ENCODE measurements at places on chromosomes 6 and 20.

- no peak for DNase-seq
Observed at GRCh38 chr6:88529726-88530125, 363.6 kb upstream of the CNR1 start.

DNA sequence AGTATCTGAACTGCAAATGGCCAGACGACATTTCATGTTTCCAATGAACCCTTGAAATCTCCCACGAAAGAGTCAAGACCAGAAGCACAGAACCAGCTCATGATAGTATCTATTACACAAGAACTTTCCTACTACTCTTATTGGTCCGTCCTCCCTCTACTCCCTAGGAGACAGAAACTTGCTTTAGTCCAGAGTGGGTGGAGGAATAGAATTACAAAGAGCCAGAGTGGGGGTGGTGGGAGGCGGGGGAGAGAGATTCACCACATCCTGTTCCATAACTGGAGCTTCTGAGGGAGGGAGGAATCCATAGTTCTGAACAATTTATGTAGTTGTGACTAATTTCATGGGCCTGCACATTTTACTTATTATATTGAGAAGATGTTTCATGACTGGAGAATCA lies 18.5 kb upstream of the WFDC10A start:
- peak; percentile 60 for DNase-seq

DNA sequence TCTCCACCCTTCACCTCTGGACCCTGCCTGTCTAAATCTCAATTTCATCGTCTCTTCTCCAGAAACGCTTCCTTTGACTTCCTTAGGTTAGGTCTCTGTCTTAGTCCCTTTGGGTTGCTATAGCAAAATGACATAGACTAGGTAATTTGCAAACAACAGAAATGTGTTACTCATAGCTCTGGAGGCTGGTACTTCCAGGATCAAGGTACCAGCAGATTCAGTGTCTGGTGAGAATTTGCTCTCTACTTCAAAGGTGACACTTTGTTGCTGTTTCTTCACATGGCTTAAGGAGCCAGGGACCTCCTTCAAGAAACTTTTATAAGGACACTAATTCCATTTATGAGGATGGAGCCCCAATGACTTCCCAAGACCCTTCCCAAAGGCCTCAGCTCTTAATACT lies 145.1 kb upstream of the IMPG1 start:
- DNase-seq, result no peak

DNA sequence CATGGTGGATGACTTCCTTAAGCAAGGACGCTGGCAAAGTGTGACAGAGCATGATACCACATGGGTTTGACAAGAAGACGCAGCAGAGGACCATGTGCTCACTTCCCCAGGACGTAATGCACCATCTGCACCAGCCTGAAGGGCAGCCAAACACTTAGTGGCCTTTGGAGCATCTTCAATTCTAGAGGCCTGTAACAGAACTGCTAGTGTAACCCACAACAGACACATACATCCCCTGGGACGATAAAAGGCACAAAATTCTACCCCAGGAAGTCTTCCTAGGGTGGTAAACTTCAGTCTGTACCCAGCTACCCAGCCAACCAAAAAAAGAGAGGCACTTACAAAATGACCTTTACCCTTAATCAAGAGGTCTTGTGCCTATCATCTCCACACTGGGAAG lies 9.2 kb upstream of the CPNE1 start:
- DNase-seq, result no peak

DNA sequence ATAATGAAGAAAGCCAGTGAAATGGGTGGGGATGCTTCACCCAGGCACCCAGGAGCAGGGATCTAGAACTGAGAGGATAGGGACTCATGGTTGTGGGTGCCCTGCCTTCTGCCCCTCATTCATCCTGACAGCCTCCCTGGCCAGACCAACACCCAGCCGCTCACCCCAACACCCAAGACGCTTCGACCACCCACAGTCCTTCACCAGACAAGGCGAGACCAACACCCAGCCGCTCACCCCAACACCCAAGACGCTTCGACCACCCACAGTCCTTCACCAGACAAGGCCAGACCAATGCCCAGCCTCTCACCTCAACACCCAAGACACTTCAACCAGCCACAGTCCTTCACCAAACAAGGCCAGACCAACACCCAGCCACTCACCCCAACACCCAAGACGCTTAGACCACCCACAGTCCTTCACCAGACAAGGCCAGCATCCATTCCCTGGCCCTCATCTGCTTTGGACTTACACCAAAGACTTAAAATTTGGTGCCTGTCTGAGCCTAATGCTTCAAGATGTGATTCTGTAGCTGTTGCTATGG lies 131.5 kb downstream of the ANKRD60 start:
- no peak for DNase-seq

- no peak for DNase-seq
Observed at GRCh38 chr6:50030777-50031562, 9.2 kb upstream of the DEFB110 start.

DNA sequence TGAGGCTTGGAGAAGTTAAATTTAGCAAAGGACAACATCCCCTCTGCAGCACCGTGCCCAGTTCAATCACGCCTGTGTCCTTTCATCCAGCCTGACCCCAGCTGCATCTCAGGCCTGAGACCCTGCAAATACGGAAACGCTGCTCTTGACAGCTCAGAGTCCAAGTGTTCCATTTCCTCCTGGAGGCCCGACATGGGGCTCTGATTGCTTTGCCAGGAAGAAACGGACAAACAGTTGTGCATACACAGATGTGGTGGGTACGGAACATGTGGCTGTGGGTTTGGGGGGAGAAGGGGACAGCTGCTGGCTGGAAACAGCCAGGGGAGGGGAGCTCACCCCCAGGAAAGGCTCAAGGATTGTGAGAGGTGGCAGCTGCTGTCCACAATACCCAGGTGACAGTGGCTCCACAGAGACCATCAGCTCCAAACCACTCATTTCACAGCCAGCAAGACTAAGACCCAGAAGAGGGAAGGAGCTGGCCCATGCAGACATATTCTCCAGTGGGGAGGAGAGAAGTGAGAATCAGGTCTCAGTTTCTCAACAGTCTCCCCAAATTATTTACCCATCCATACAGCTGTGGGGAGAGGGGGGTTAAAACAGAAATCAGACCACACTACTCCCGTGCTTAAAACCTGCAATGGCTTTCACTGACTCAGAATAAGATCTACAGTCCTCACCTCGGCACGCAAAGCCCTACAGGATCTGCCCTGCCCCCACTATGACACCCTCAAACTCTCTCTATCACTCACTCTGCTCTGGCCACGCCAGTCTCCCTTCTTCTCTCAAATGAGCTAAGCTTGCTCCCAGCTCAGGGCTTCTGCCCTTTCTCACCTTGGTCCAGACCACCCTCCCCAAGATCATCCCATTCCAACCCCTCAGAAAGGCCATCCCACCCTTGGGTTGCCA lies 89.1 kb downstream of the PREX1 start:
- DNase-seq, result peak; percentile 76

- DNase-seq, result no peak
Observed at GRCh38 chr6:83250235-83250634, 57.1 kb downstream of the RWDD2A start.

- no peak for DNase-seq
Observed at GRCh38 chr6:26197933-26198721, 110.9 kb downstream of the HFE start.

DNA sequence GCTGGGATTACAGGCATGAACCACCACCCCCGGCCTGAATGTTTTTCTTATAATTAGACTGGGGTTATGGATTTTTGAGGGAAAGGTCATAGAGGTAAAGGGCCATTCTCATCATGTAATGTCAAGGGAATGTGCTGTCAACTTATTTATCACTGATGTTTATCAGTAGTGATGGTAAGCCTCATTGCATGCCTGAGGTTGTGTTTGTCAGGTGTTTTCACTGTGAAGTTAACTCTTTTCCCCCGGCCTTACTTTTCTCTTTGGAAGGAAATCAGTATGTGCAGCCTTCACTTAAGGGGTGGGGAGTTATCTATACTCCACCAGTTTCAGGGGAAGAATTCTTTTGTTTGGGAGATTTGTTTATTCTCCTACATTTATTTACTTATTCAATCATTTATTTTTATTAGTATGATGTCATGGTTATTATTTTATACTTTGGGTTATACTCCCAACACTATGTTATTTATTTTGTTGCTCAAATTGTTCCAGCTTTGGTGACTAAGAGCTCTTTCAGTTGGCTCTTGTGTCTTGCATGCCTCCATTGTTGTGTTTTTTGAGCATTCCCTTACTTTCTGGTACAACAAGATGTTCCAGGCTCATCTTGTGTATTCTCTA lies 2.8 kb upstream of the SLC17A5 start:
- no peak for DNase-seq

DNA sequence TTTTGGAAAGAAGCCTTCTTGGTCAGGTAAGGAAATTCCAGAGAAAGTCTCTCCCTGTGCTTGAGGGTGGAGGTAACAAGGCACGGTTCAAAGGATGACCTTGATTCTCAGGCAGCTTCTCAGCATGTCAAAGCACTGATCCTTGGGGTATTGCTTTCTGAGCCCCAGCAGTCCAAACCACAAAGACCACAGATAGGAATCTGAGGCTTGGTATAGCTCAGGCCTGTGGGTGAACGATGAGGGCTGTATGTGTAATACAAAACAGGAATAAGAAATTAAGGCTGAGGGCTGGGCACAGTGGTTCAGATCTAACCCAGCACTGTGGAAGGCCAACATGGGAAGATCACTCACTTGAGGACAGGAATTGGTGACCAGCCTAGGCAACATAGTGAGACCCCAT lies 70.2 kb upstream of the SLC22A1 start:
- DNase-seq, result no peak

DNA sequence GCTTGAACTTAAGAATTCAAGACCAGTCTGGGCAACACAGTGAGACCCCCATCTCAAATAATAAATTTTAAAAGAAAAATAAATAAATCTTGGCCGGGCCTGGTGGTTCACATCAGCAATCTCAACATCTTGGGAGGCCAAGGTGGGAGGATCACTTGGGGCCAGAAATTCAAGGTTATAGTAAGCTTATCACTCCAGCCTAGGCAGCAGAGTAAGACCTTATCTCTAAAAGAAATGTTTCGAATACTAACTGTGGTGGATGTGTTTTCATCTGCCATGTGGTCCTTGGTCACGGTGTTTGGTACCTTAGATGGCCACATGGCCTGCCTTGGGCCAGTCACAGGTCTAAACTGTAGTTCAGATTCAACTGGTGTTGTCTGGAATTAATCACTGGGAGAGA lies 5.8 kb downstream of the UBE2C start:
- DNase-seq, result no peak

- DNase-seq, result no peak
Observed at GRCh38 chr20:37803438-37804307, 99.3 kb upstream of the VSTM2L start.

GRCh38 chr6:6870921-6871320 lies 236.8 kb upstream of the RREB1 start:
- no peak for DNase-seq

DNA sequence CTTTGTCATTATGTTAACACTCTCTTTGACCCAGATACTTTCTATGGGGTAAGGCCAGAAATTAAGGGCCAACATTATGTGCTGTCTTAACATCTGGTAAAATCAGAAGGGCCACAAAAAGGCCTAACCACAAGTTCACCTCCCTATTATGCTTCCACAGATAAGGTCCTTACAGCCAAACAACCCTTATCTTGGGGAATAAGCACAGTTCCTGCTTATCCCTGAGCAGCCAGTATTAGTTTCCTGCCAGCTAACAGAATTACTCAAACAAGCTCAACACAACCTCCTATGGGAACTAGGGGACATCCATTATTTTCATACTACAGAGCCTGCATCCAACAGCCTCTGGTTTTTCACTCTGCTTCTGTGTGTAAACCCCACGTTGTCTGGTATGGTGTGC lies 724.8 kb downstream of the HACE1 start:
- no peak for DNase-seq

Measured in stimulated activated CD8-positive, alpha-beta memory T cell treated with anti-CD3 and anti-CD28 coated beads, Interleukin-15, amount 100 ng/mL, for 48 hours (primary cell).